ENCODE measurements at places on chromosomes 7 and 10. TPM values are rescaled to one million over a fixed set of nuclear protein-coding genes. Genes with fewer than 3 reads are reported as not detected.

Gene VSIR
- 63.0 TPM for total RNA-seq

Gene C10orf53
- not detected for total RNA-seq

Gene CREB3L2
- total RNA-seq, result 30.1 TPM

Gene C7orf57
- total RNA-seq, result not detected

Gene POLL
- 18.8 TPM for total RNA-seq

Gene GIMAP5
- 6.6 TPM for total RNA-seq

Gene GDF2
- not detected for total RNA-seq

Gene RAPGEF5
- 22.4 TPM for total RNA-seq

Gene SLC18A3
- total RNA-seq, result not detected

Gene THSD7A
- total RNA-seq, result 3.4 TPM
